ENCODE measurements at places on chromosomes 1 and 21.

- DNase-seq: peak; percentile 82
Measured at GRCh38 chr21:37207441-37208009, 59.6 kb downstream of the VPS26C start.

- peak; percentile 78 for DNase-seq
Measured at GRCh38 chr21:14545906-14546480, at the start of gene SAMSN1. Gene SAMSN1 (minus strand): TSS chr21:14546315. CDS start chr21:14546261, 54 bp downstream.

DNA sequence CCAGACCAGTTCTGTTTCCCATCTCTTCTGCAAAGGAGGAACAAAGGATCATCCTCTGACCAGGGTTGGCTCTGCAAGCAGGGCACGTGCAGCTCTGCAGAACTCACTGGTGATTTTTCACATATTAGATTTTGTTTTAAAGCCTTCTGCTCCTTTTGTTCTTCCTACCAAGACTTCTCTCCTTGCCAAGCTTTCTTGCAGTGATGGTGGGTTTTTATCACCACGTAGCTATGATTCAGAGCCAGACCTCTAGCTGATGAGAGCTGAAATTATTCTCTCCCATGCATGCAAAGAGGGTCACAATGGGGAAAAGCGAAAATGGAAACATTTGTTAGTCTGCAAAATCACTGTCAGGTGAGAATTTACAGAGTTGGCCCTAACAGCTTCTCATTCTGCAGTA lies 225.2 kb downstream of the KCNH1 start:
- DNase-seq: no peak

DNA sequence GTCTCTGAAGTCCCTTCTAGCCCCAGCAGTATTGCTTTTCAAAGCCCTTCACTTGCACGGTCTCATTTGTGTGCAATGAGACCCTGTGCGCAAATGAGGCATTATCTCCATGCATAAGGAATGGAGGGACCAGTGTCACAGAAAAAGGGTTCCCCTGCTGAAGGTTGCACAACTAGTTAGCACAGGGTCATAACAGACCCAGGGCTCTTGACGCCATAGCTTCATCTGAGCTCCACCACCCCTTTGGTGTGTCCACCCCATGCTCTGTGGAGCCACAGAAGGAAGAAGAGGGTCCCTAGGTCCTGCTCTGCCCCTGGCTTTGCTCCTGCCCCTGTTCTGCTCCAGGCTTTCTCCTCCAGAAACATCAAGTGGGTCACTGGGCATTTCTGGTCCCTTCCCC lies 12.6 kb downstream of the SH2D2A start:
- no peak for DNase-seq

- no peak for DNase-seq
Measured at GRCh38 chr1:201295346-201295745, 12.0 kb downstream of the PKP1 start.

DNA sequence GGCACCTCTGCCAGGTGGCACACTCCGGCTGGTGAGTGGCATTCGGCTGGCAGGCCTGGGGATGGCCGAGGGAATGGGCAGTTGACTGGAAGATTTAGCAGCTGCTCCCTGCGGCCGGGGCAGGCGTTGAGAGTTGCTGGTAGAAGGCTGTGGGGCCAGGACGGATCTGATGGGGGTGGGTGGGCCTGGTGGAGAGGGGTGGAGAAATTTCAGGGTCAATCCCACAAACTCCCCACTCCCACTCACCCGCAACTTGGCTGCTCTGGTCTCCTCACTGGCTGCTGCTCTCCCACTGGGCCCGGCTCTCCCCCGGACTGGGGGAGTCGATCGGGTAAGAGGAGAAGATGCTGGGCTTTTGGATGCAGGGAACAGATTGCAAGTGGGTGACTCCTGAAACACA lies 2.1 kb downstream of the PSRC1 start:
- no peak for DNase-seq

GRCh38 chr1:55310505-55310971 lies 95.4 kb upstream of the USP24 start:
- no peak for DNase-seq

- DNase-seq: no peak
Measured at GRCh38 chr21:36661511-36662309, 37.2 kb upstream of the SIM2 start.

DNA sequence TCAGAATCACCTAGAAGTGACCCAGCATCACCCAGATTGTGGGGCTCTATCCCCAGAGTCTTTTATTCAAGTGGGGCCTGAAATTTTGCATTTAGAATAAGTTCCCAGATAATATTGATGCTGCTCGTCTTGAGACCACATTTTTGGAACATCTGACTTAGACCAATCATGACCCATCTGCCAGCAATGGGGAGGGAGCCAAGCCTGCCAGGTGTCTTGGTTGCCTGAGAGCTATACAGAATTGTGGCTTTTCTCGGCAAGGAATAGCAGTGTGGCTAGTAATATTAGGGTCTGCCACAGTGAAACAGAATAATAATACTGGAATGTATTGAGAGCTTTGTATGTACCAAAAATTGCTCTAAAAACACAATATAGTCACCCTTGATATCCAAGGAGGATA lies 31.1 kb upstream of the RGS8 start:
- DNase-seq: no peak

DNA sequence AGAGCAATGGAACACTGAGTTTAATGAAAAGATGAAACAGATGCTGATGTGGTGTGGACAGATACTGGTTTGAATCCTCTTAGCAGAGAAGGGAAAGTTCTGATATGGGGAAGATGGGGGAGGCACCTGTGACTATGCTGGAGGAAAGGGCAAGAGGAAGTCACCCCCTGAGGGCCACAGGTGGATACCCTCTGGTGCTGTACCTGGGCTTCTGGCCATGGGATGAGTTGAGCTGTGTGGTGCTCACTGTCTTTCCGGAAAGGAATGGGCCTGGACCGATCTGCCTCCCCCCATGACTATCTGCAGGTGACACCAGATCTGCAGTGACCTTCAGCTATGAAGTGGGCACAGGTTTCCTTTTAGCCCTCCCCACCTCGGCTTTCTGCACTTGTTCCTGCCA lies 52.4 kb downstream of the IER5 start:
- no peak for DNase-seq

GRCh38 chr1:39890880-39891279 lies 7.6 kb upstream of the TRIT1 start:
- no peak for DNase-seq

GRCh38 chr1:75412616-75413015 lies 198.3 kb downstream of the SLC44A5 start:
- no peak for DNase-seq

DNA sequence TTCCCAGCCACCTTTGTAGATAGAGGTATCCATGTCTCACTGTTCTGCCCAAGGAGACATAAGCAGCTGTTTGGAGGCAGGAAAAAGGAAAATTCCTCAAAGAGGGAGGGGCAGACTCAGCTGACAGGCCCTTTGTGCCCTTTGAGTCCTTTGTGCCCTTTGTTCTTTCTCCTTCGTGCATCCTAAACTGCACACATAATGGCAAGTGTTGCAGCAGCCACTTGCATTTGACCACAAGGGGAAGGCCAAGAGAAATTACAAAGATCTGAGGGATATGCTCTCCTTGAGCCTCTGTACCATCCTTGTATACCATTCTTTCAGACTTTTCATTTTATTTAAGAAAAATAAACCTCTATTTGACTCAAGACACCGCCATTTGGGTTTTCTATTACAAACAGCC lies 71.8 kb upstream of the PKN2 start:
- no peak for DNase-seq

DNA sequence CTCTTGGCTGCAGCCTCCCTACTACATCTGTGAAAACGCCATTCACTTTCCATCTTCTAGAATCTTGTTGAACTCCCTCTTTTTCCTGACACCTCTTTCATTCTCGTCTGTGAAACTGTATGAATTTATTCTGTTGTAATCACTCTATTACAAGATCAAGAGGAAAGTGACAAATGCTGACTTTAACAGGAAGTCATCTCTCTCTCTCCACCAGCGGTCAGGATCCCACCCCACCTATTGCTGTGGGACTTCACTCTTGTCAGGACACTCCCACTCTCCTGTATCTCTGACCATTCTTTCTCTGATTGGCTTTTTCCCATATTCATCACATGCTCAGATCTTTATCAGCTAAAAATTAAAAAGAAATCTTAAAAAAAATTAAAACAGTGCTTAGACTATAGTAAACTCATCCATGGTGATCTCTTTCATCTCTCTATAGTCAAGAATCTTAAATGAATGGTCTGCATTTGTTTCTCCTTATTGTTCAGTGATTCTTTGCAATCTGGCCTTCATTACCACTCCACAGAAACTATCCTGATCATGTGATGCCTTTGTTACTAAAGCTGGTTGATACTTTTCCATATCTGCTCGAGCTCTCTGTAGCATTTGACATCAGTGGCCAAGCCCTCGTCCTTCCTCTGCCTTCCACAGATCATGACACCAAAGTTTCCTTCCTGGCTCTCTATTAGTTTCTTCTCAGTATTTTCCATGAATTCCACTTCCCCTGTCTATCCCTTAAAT lies 113.6 kb downstream of the UCHL5 start:
- no peak for DNase-seq

DNA sequence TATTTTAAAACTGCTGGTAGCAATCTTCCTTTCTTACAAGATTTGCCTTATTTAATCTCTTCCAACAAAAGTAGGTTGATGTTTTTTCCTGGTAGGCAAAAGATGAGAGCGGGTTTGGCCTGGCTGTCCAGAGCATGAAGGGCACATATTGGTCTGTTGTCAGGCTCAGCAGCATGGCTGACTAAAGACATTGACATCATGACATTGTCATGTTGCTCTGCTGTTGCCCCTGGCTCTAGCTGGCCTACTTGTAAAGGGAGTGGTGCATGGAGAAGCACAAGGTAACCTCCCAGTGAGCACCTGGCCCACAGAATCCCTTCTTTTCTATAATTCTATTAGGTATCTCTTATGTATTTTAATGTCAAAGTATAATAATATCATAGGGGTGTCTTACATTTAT lies 23.6 kb downstream of the GNPAT start:
- no peak for DNase-seq

- DNase-seq: no peak
Measured at GRCh38 chr21:41016472-41016871, 151.5 kb upstream of the BACE2 start.

- no peak for DNase-seq
Measured at GRCh38 chr1:203407296-203407695, 56.4 kb upstream of the FMOD start.

DNA sequence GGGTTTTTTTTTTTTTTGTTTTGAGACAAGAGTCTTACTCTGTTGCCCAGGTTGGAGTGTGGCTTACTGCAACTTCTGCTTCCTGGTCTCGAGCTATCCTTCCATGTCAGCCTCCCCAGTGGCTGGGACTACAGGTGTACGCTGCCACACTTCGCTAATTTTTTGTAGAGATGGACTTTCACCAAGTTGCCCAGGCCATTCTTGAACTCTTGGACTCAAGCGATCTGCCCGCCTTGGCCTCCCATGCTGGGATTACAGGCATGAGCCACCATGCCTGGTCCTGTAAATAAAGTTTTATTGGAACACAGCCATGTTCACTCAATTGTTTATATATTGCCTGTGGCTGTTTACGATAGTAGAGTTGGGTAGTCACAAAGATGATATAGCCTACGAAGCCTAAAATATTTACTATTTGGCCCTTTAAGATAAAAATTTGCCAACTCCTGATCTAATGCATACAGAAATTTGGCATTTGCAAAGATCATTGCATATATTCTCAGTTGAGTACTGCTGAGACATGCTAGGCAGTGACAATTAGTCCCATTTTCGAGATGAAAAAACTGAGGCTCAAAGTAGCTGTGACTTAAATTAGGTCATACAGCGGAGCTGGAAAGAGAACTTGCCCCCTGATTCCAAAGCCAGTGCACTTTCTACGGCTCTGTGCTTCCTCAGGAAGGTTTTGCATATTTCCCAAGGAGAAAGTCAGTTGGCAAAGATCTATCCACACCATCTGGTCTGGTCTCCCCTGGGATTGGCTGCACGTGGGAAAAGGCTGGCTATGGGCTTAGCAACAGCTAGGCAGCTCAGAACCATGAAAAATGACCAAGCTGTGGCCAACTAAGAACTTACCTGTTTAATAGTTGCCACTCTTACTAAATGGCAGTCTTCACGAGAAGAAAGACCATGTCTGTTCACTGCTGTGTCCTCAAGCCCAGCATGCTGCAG lies 19.4 kb downstream of the MECR start:
- no peak for DNase-seq

DNA sequence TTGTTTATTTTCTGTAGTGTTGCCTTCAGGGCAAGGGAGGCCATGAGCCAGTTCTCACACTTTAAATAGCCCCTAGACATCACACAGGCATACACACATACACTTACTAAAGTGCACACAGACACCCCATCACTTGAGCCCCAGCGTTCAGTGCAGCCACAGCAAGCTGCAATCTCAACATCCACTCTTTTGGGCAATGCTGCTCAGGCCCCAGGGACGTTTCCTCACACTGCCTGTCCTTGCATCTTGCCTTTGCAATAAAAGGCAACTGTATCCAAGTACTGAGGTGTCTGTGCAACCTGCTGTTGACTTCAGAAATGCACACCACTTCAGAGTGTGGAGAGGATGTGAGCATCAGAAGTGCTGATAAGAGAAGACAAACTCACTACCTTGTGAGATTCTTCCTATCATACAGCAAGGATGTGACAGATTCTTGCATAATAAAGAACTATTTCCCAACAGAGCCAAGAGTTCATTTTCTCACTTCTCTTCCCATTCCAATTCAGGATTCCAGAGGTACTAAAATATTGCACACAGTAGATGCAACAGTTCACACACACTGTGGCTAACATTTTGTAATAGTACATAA lies 36.2 kb downstream of the IRF2BP2 start:
- DNase-seq: no peak

DNA sequence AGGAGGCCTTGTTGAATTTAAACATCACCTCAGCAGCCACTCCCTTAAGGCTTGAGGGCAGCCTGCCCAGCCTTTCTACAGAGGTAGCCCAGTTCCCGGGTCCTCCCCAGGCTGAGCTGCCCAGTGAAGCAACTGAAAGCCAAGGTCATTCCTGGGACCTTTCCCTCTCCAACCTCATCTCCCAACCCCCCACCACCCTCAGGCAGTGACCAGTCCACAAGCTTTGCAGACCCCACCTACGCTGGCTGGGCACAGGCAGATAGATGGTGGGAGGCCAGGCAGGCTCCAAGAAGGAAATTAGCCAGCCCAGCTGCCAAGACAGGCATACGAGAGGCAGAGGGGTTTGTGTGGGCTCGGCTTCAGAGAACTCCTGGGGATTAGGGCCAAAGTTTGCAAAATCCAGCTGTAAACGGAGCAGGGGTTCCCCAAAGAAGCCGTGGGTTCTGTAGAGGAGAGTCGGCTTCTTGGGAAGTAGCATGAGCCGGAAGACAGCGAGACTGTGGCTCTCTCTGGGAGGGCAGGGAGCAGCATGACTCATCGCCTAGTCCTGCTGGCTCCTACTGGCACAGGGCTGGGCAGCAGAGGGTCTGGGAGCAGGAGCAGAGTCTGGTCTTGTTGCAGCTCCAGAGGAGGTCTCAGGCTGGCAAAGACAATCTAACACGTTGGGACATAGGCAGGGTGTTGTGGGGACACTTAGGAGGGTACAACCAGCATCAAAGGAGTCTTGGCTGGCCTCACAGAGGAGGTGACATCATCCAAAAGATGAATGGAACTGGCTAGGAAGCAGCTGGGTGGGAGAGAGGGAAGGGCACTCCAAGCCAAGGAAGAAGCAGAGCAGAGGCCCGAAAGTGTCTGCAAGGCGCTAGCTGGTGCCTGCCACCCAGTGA lies 2.8 kb upstream of the ZC3H12A start:
- DNase-seq: no peak

All from GM12878 (cell line).